Tongue (tissue), 3 donors: ENCODE measurements at places on chromosomes 5 and 9. TPM values are rescaled to one million over a fixed set of nuclear protein-coding genes. Genes with fewer than 3 reads are reported as not detected.

The CDH18 gene
- total RNA-seq: 0.62 TPM

DNA sequence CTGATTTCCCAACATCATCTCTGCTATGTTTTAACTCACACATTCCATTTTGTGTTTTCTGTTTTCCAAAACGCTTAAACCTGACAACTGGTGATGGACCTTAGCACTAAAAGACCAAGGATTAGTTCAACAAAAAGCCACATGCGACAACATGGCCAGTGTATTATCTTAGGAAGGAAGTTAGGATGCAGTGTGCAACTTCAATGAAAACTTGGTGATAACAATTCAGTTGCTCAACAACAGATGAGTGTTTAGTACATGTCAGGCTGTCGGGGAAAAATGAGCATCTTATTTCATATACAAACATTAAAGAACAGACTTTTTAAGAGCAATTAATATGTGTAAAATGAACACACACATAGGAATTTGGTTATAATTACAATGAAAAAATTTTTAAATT lies 780.0 kb downstream of the SEMA5A start:
- DNase-seq: no peak

DNA sequence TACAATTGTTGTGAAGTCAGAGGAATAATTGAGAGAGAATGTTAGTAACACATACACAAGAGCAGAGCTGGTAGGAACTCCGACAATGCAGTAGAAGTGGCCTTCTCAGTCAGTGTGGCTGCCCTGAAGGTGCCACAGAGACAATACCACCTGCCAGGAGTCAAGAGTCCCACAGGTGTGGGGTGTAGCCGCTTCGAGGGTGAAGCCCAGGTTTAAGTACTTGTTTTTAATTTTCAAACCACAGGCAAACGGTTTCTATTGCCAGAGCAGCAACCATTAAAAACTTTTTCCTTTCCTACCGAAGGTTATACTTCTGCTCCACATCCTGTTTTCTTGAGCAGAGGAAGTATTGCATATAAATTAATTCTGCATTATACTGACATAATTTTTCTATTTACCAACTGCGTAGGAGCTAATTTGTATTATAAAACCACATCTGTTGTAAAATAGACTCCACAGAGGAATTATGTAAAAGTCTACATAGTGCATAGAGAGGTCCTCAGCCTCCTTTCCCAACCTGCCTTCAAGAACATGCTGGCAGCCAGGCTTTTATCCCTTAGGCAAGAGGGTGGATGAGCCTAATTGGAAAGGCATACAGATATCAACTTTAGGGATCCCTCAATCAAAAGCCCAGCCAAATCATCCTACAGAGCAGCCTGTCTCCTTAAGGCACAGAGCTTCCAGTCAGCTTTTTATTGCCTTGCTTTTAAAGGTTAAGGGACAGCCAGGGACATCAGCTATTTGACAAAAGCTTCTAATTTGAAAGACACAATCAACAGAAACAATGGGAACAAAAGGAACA lies 12.9 kb upstream of the ACTBL2 start:
- no peak for DNase-seq

DNA sequence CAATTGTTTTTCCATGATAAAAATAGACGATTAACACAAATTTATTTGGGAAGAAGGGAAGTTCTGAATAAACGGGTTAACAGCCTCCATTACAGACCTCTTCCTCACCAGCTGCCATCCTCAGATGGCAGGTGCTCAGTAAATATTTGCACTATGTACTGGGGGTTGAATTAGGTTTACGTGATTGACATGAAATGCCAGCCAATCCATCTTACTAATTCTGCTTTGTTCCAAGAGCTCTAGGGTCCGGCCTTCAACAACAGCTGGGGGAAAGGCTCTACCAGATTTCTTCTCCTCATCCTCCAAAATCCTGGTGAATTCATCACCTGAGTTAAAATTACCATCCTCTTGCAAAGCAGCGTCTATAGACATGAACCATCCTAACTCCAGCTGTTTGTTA lies 104.6 kb downstream of the MTX3 start:
- DNase-seq: no peak

GRCh38 chr9:109542922-109543321 lies 44.8 kb upstream of the PTPN3 start:
- DNase-seq: no peak

GRCh38 chr5:67400752-67401151 lies 204.2 kb upstream of the CD180 start:
- DNase-seq: no peak

The LPAR1 gene
- 61.5 TPM for total RNA-seq

DNA sequence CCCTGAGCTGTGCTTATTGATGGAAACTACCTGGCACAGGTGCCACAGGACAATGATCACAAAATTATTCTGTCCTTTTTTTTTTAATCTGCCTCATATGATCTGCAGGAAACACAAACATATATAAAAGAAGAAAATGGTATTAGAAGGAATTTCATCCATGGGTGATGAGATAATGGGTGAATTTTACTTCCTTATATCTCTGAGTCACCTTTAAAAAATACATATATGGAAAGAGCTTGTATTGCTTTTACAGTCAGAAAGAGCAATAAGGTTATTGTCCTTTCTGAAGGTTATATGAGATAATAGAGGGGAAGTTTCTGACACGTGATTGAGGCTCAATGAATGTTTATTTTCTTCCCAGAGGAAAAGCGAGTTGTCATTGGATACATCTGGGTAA lies 31.6 kb downstream of the NEURL1B start:
- no peak for DNase-seq

The HNRNPA0 gene
- total RNA-seq: 26.0 TPM

GRCh38 chr9:129932303-129933151 lies 97.3 kb downstream of the USP20 start:
- DNase-seq: no peak

DNA sequence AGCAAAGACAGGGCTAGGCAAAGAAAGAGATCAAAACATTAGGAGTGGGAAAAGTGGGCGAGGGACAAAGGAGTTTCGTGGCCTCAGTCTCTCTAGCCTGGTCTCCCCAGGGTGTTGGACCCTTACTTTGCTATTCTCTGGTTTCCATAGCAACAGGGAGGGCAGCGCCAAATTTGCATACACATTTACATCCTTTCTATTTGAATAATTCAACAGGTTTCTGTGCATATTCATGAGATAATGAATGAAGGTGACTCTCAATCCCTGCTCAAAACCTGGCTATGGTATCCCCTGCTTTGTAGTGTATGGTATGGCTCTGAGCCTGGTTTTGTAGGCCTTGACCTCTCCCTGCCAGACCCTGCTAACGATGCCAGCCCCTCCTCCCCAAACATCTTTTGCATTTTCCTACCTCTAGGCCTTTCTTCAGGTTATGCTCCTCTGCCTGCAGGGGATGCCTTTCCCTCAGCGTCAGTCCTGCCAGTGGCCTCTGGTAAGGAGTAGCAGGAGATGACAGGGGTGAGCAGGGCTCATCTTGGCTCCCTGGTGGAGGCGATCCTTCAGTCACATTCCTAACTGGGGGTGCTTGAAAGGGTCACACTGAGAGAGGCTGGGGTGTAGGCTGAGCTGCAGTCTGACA lies 9.8 kb downstream of the RPP25L start:
- no peak for DNase-seq

- DNase-seq: no peak
Observed at GRCh38 chr5:691817-692528, 1.2 kb downstream of the TPPP start.

DNA sequence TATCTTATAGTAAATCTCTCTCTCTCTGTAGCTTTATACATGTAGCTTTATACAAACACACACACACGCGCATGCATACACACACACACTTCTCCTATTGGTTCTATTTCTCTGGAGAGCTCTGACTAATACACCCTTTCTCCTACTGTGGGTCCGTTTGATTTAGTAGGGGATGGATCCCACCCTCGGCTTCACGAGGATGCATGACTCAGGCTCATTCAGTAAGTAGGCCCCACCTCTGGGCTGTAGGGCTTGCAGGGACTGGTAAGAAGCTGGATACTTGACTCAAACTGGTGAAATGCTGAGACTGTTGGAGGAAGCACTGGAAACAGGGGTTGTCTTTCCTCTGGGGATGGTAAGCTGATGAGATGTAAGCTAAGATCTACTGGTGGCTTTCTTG lies 98.7 kb downstream of the SLC24A2 start:
- no peak for DNase-seq

The EIF4E1B gene
- total RNA-seq: not detected

- no peak for DNase-seq
Observed at GRCh38 chr9:98130576-98131228, 11.7 kb upstream of the TRIM14 start.

DNA sequence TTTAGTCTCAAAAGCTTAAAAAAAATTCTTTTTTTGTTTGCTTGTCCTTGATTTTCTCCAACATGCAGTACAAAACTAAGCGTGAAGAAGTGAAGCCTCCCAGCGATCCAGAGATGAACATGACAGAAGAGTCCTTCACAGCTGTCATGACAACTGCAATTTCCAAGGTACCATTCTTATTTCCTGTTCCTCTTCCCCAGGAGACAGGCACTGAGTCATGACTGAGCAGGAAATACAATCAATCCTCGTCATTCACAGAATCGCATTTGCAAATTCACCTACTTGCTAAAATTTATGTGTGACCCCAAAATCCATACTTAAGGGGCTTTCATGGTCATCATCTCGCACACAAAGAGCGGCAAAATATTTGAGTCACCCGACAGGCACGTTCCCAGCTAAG lies 77.3 kb downstream of the SLC1A1 start:
- no peak for DNase-seq

The C6 gene
- not detected for total RNA-seq

The ANKRD34B gene
- not detected for total RNA-seq

- DNase-seq: no peak
Observed at GRCh38 chr9:90979138-90979551, 177.5 kb downstream of the SYK start.

GRCh38 chr9:115267790-115268189 lies 149.8 kb upstream of the TNC start:
- DNase-seq: peak; percentile 67

DNA sequence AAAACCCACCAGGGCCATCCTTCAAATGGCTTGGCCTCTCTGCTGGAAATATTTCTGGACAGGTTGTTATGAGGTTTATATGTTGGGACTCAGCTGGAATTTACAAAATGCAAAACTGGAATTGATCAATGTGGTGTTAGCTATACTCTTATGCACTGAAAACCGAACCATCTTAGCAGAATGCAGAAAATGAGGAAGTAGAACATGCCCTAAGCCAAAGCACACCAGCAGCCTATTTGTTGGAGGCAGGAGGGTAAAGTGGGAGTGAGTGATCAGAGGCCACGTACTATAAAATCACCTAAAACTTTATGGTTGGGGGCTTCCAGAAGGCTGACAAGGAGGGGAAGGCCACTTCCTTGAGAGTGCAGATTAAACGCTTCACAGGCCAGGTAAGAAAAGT lies 63.6 kb upstream of the C5orf63 start:
- no peak for DNase-seq

The PCDHAC1 gene
- 0.41 TPM for total RNA-seq

The SPINK6 gene
- total RNA-seq: not detected

GRCh38 chr9:93669958-93670207 lies 93.5 kb downstream of the PHF2 start:
- no peak for DNase-seq
